ENCODE measurements at places on chromosomes 2 and 18.

- DNase-seq: no peak
These were observed 61.8 kb downstream of the TBC1D8 start for GRCh38 chr2:101089419-101089818.

GRCh38 chr2:111202266-111203040, 81.7 kb downstream of the BCL2L11 start:
- no peak for DNase-seq

DNA sequence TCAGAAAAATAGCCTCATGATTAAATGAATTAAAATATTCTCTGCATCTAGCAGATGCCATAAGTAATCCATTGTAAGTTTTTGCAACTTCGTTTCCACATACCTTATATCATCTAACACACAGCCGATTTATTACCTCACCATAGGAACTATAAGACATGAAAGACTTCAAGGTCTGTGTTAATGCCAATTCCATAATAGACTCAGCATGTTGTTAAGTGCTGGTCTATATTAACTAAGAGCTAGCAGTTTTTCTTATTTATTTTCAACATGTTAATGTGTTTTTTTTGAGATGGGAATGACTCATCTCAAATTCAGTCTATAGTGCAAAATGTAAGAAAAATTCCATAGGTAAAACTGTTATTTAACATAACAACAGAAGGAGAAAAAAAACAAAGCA, 243.9 kb upstream of the GULP1 start:
- DNase-seq: no peak

GRCh38 chr2:101619191-101619591, 78.3 kb upstream of the MAP4K4 start:
- no peak for DNase-seq

DNA sequence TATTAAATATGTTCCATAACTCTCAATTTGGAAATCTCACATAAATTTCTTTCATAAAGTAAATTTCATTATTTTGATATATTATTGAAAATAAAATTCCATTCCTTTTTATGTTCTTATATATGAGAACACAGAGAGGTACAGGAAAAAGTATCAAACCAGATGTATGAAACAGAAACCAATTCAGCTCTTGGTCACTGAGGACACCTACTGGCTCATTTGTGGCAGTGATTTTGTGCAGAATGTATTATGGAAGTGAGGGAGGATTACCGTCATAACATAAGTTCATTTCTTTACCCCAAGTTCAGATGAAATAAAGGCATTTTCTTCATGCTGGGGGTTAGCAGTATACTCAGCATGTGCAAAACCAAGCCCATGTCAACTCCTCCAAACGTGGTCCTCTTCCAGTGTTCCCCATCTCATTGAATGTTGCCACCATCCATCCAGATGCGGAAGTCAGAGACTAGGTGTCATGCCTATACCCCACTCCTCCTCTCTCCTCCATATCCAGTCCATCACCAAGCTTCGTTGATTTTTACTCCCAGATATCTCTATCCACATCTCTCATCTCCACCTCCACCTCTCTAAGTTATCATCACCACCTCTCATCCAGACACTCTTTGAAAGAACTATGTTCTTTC, 41.7 kb upstream of the MALL start:
- DNase-seq: no peak

DNA sequence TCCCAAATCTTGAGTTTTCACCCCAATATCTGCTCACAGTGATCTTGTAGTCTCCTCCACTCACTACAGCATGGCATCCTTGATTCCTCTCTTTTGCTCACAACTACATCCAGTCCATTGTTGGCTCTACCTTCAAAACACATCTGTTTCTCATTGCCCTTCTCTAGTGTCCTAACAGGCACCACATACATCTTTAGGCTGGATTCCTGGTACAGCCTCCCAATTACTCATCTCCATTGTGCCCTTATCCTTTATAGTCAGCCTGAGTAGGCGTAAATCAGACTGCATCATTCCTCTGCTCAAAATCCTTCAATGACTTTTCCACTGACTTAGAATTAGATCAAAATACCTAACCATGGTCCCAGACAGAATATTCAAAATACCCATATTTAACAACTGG, 10.7 kb upstream of the TAF1B start:
- no peak for DNase-seq

DNA sequence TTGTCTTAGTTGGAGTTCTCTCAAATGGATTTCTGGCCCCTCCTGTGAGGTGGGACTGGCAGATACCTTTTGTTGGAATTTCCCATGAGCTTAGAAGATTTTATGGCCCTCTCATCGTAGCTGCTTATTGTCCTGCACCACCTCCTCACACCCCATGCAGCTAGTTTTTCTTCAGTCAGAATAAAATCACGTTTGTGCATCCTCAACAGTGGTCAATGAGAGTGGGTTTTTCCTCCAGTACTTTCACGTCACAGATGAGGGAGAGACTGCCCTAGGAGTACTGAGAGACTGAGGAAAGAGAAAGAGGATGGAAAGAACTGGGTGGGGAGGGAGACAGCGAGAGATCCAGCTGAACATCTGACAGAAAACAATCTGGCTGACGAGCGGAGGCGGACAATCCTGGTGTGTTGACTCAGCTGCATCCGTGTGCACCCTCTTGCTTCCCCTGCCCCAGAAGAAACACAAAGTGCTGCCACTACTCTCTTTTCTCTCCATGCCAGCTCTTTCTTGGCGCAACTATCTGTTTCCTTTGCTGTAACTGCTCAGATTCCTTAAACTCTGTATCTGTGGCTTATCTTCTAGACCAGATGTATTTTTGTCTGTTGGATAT, 7.4 kb downstream of the RAPGEF4 start:
- no peak for DNase-seq

DNA sequence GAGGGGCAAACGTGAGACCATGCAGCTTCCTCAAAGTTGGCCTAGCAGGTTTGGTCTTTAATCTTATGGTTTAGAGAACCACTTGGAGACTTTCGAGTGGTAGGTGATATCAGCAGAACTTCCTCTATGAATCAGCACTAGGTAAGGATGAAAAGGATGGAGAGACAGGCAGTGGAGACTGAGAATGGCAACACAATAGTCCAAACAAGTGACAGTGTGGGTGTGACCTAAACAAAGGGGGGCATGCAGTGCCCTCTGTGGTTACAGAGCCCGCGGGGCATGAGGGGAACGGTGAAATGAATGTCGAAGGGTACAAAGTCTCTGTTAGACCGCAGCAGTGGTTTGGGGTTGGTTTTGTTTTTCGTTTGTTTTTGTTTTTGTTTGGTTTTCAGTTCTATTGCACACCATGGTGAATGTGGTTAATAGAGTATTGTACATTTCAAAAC, 143.9 kb downstream of the L3MBTL4 start:
- no peak for DNase-seq

- peak; percentile 80 for DNase-seq
These were observed 16.3 kb downstream of the FOSL2 start for GRCh38 chr2:28408764-28409599.
